Calu3 (cell line): ENCODE measurements at places on chromosomes 11 and 22. TPM values are rescaled to one million over a fixed set of nuclear protein-coding genes. Genes with fewer than 3 reads are reported as not detected.

- H3K27ac ChIP-seq = no peak overlapping the region
- no peaks in the 10 kb centered on the region for H3K27me3 ChIP-seq
- peaks cover 2% of the 10 kb centered on the region for H3K36me3 ChIP-seq
- H3K4me3 ChIP-seq = no peak overlapping the region
- DNase-seq = no peak
Observed at GRCh38 chr11:129935723-129936122, 40.3 kb upstream of the NFRKB start.

DNA sequence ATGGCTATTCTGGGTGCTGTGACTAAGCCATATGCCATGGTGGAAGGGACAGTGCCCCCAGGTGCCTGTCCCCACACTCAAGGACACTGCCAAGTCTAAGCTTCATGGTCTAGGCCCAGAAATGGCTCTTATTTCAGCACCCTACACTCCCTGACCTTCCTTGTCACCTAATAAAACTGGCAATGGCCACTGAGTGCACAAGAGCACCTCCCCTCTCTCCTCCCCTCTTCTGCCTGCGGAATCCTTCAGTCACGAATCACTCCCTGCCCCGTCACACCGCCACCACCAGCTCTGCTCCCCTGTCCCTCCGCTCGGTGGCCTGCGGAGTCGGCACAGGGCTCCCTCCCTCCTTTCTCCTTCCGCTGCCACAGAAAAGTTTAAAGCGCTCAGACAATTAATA lies 19.0 kb upstream of the LMO1 start:
- no peak for DNase-seq
- H3K36me3 ChIP-seq = no peaks in the 10 kb centered on the region
- H3K27ac ChIP-seq = no peak overlapping the region

- no peaks in the 10 kb centered on the region for H3K27me3 ChIP-seq
- H3K36me3 ChIP-seq = no peaks in the 10 kb centered on the region
Observed at GRCh38 chr22:22720724-22721261, 76.4 kb downstream of the GGTLC2 start.

GRCh38 chr11:130979386-130979972 lies 63.2 kb upstream of the SNX19 start:
- H3K4me1 ChIP-seq = no peaks in the 10 kb centered on the region
- no peak overlapping the region for H3K27ac ChIP-seq
- H3K27me3 ChIP-seq = peaks cover 16% of the 10 kb centered on the region
- H3K4me3 ChIP-seq = no peak overlapping the region

GRCh38 chr11:11427542-11427941 lies 74.5 kb upstream of the CSNK2A3 start:
- no peaks in the 10 kb centered on the region for H3K27me3 ChIP-seq
- DNase-seq = no peak
- H3K4me3 ChIP-seq = no peak overlapping the region
- no peaks in the 10 kb centered on the region for H3K36me3 ChIP-seq

- no peaks in the 10 kb centered on the region for H3K36me3 ChIP-seq
- H3K4me1 ChIP-seq = no peaks in the 10 kb centered on the region
- H3K27ac ChIP-seq = no peak overlapping the region
- H3K27me3 ChIP-seq = no peaks in the 10 kb centered on the region
Observed at GRCh38 chr11:5541427-5541826, 6.9 kb downstream of the OR52H1 start.

- H3K4me3 ChIP-seq = peak overlapping the region; percentile 49
- no peak overlapping the region for H3K27ac ChIP-seq
- peaks cover 12% of the 10 kb centered on the region for H3K4me1 ChIP-seq
- H3K27me3 ChIP-seq = peaks cover 43% of the 10 kb centered on the region
Observed at GRCh38 chr11:69704508-69705253, 859 bp upstream of the FGF19 start.

DNA sequence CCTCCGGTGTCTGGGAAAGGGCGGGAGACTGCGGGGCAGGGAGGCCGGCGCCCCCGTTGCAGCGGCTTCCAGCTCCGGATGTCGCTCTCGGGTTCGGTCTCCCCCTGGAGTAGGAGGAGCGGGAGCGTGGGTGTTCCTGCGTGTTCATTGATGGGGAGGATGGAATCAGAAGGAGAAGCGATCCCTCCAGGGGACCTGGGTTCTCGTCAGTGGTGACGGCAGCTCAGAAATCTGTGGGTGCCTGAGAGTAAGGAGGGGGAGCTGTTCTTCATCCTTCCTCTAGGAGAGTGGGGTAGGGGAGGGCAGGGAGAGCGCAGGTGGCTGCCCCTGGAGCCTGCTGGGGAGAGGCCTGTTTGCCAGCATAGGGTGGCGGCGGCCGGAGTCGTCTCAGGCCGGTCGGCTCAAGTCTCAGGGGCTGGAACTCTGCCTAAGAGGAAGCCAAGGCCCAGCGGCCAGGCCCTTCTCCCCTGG lies 1.1 kb downstream of the UBASH3B start:
- peaks cover 26% of the 10 kb centered on the region for H3K4me1 ChIP-seq
- peak overlapping the region; percentile 94 for H3K4me3 ChIP-seq
- no peaks in the 10 kb centered on the region for H3K27me3 ChIP-seq
- H3K36me3 ChIP-seq = peaks cover 28% of the 10 kb centered on the region
- H3K27ac ChIP-seq = peak overlapping the region; percentile 52

DNA sequence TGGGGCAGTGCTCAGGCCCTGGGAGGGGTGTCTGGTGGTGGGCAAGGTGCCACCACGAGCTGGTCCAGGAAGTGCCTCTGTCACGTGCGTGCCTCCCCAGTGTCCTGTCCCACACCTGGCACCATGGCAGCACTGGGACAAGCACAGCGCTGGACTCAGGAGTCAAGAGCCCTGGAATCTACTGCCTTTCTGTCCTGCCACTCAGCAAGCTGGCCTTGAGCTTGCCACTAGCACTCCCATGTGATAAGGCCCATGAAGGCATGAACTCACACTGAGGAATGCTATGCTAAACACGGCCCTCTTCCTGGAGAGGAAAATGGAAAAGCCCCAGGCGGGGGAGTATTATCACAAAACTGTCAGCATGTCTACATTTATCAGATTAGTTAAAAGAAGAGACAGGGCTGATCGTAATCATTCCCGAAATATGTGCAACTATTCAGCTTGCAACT lies 50.7 kb upstream of the SLC35C1 start:
- no peak overlapping the region for H3K4me3 ChIP-seq
- H3K27ac ChIP-seq = no peak overlapping the region
- H3K4me1 ChIP-seq = no peaks in the 10 kb centered on the region

DNA sequence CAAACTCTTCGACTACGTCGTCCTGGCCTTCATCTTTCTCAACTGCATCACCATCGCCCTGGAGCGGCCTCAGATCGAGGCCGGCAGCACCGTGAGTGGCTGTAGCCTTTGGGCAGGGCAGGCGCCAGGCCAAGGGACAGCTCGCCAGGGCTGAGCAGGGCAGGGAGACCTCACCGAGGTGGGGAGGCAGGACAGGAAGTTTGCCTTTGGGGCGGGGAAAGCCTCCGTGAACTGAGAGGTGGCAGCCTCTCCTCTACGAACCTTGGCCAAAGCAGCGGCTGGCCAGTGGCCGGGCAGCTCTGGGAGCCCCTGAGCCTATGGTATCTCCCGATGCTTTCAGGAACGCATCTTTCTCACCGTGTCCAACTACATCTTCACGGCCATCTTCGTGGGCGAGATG lies 93.2 kb downstream of the CACNA1I start:
- peaks cover 92% of the 10 kb centered on the region for H3K27me3 ChIP-seq
- peak; percentile 51 for DNase-seq
- H3K27ac ChIP-seq = no peak overlapping the region
- peaks cover 16% of the 10 kb centered on the region for H3K4me1 ChIP-seq

- no peak overlapping the region for H3K27ac ChIP-seq
- DNase-seq = no peak
- peaks cover 20% of the 10 kb centered on the region for H3K36me3 ChIP-seq
- no peak overlapping the region for H3K4me3 ChIP-seq
Observed at GRCh38 chr11:96065379-96065778, 141.5 kb upstream of the MTMR2 start.

DNA sequence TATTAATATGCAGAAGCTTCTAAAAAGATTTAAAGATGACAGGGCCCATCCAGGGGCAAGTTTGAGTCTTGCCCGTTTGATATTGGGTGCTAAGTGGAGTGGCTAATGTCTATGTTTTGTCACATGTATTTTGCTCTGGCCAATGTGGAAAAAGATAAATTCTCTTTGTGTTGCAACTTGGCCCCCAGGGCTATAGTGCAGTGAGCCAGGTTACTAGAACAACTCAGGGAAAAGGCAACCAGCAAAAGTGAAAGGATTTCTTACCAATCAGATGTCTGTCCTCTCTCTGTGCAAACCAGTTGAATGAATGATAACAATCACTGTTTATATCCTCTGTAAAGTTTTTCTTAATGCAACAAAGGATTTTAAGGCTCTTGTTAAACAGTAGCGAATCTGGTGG lies 4.6 kb upstream of the CLNS1A start:
- H3K4me1 ChIP-seq = no peaks in the 10 kb centered on the region
- no peak for DNase-seq
- no peak overlapping the region for H3K27ac ChIP-seq
- H3K36me3 ChIP-seq = peaks cover 12% of the 10 kb centered on the region

- no peak overlapping the region for H3K27ac ChIP-seq
- H3K4me1 ChIP-seq = no peaks in the 10 kb centered on the region
- DNase-seq = no peak
- H3K36me3 ChIP-seq = peaks cover 42% of the 10 kb centered on the region
- H3K4me3 ChIP-seq = no peak overlapping the region
- H3K27me3 ChIP-seq = no peaks in the 10 kb centered on the region
Observed at GRCh38 chr11:77669848-77670511, 32.4 kb upstream of the CLNS1A start.

DNA sequence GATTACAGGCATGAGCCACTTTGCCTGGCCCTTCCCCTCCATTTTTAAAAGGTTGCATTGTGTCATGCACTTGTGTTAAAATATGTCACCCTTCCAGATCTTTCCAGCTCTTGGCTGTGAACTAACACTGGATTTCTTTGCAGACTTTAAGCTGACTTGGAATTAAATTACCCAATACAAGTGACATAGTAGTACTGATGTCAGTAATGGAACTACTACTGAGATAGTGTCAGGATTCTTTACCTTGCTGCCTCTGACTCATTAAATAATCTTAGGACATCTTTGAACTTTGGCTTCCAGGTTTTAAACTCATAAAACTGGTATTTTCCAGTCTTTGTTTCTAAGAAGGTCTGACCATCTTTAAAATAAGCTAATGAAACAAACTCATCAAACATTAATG lies 51.8 kb upstream of the OR4B1 start:
- no peak for DNase-seq
- H3K4me1 ChIP-seq = no peaks in the 10 kb centered on the region
- no peak overlapping the region for H3K4me3 ChIP-seq
- no peak overlapping the region for H3K27ac ChIP-seq

Gene ARSA
- total RNA-seq = 39.4 and 40.2 TPM in 2 replicates

Gene HPS5
- 25.2 and 26.4 TPM in 2 replicates for total RNA-seq

Gene PRG3
- total RNA-seq = not detected in 2 replicates

Gene ACR
- not detected in 2 replicates for total RNA-seq
